ENCODE measurements at places on chromosomes 2 and 18.

DNA sequence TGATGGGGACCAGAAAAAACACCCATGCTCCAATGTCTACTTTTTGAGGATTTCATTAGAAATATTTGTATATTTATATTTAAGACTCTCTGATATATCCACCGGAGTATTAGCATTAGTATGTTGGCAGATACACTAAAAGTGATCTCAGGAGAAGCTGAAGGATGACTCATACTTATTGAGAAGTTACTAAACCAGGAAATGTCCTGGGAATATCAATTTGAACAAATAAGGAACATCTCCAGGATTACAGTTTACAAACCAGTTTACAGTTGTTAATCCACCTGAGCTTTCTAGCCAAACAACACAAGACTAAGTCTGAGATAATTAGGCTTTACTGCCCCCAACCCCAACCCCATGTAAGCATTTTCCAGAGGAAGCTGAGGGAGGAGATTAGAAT, 16.1 kb upstream of the DPP4 start:
- DNase-seq, result no peak

- no peak for DNase-seq
Measured at GRCh38 chr2:178895171-178895570, 87.9 kb upstream of the TTN start.

- DNase-seq, result no peak
Measured at GRCh38 chr18:49446481-49446880, 14.0 kb downstream of the DYM start.

- DNase-seq, result no peak
Measured at GRCh38 chr2:71455741-71456569, 2.6 kb downstream of the DYSF start.
